T-cell (primary cell): ENCODE measurements at places on chromosomes 1 and 21. TPM values are rescaled to one million over a fixed set of nuclear protein-coding genes. Genes with fewer than 3 reads are reported as not detected.

Gene BMP8A
- total RNA-seq: 0.38 TPM

Gene LRRIQ3
- total RNA-seq: 1.3 TPM

Gene OVAAL
- total RNA-seq: not detected

- no peak for DNase-seq
These were observed 7.5 kb downstream of the MDM4 start for GRCh38 chr1:204523605-204524215.

DNA sequence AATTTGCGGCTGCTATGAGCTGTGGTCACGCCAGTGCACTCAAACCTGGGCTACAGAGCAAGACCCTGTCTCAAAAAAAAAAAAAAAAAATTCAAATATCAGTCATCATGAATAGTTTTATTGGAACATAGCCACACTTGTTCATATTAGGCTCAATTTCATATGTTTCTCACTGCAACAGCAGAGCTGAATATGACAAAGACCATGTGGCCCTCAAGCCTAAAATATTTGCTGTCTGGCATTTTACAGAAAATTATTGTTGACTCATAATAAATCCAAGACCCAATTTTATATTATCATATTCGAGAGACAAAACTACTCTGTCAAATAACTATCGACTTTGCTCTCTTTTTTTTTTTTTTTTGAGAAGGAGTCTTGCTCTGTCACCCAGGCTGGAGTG lies 11.0 kb downstream of the BECN2 start:
- DNase-seq: no peak

DNA sequence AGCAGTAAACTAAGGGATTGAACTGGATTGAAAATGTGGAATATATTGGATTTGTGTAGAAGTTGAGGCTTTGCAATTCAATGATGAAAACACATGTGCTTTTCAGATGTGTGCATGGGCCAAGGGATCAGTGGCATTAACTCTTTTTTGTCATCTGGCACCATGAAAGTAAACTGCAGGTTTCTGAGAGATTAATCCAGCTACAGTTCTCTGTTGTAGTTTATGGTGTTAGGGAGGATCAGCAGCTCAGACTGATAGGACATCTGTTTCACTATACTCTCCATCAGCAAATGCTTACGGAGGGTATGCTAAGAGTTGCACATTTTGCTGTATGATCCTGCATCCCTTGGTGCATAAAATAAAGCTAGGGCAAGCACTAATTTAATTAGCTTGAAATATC lies 82.6 kb downstream of the C1orf21 start:
- DNase-seq: no peak

GRCh38 chr1:24923485-24924113 lies 6.5 kb downstream of the RUNX3 start:
- no peak for DNase-seq

Gene GBP6
- total RNA-seq: 0.13 TPM

Gene CATSPERE
- total RNA-seq: 0.79 TPM

DNA sequence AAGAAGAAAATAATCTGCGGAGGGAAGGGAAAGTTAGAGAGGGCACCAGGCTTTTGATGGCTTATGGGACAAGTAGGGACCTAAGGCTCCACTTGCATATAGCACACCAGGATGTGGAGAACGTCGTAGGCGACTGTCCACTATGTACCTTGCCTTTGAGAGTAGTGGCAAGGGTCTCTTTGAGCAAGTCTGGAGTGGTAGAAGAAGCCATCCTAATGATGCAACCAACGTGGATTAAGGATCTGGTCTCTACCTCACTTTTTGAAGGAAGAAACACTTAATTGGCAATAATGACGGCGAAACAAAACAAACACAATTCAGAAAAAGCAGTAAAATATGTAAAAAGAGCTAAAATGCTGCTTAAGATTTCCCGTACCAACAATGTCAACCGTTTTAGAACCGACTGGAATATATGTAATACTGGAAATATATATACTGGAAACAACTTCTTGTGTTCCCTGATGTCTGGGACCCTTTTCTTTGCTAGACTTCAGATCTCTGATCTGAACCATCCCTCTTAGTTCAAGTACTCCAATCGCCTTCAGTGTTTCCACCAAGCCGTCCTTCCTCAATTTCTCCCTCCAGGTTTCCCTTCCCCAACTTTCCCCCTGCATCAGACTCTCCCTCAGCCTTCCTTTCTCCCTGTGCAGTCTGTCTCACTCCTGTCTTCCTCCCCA lies 821 bp upstream of the KHDRBS1 start:
- no peak for DNase-seq

DNA sequence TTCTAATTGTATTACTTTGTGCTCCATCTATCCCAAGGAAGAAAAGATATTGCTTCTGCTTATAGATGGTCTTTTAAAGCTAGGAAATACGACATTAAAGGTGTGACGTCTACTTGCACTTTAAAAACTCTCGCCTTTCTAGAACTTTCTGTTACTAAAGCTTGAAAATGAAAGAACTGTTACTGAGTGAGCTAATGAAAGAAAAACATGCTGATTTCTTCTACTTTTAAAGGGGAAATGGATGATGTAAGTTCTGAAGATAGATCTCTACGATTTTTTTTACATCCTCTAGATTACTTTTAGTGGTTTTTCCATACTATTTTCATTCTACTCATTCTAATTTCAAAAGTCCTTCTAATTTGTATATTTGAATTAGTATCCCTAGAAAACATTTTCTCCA lies 387.5 kb downstream of the USP25 start:
- DNase-seq: no peak

GRCh38 chr1:183730886-183731573 lies 73.9 kb upstream of the RGL1 start:
- DNase-seq: no peak

Gene MIXL1
- not detected for total RNA-seq

- DNase-seq: no peak
These were observed 8.7 kb downstream of the TNFRSF14 start for GRCh38 chr1:2564815-2565374.

- no peak for DNase-seq
These were observed 2.6 kb upstream of the CSTB start for GRCh38 chr21:43778469-43779335.

Gene PADI4
- total RNA-seq: 1.2 TPM

DNA sequence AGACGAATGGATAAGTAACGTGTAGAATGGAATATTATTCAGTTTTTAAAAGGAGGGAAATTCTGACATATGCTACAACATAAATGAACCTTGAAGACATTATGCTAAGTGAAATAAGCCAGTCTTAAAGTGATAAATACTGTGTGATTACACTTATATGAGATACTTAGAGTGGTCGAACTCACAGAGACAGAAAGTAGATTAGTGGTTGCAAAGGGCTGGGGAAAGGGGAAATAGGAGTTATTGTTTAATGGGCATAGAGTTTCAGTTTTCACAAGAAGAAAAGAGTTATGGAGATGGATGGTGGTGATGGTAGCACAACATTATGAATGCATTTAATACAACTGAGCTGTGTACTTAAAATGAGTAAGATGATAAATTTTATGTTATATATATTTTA lies 14.7 kb upstream of the AHCYL1 start:
- DNase-seq: no peak

GRCh38 chr1:213685992-213686582 lies 301.7 kb upstream of the PROX1 start:
- no peak for DNase-seq

GRCh38 chr1:243980471-243980870 lies 70.6 kb upstream of the ZBTB18 start:
- no peak for DNase-seq

Gene KCNJ9
- not detected for total RNA-seq

DNA sequence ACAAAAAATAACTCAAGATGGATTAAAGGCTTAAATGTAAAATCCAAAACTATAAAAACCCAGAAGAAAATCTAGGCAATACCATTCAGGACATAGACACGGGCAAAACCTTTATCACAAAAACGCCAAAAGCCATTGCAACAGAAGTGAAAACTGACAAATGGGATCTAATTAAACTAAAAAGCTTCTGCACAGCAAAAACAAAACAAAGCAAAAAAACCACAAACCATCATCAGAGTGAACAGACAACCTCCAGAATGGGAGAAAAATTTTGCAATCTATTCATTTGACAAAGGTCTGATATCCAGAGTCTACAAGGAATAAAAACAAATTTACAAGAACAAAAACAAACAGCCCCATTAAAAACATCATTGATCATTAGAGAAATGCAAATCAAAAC lies 4.5 kb upstream of the PGBD2 start:
- DNase-seq: no peak
